ENCODE measurements at places on chromosomes 7 and 10. TPM values are rescaled to one million over a fixed set of nuclear protein-coding genes. Genes with fewer than 3 reads are reported as not detected.

The C10orf53 gene
- not detected for total RNA-seq

The GIMAP6 gene
- not detected for total RNA-seq

The TLX1 gene
- 0.11 TPM for total RNA-seq

GRCh38 chr10:15280462-15280861, 90.6 kb downstream of the FAM171A1 start:
- no peak for DNase-seq

DNA sequence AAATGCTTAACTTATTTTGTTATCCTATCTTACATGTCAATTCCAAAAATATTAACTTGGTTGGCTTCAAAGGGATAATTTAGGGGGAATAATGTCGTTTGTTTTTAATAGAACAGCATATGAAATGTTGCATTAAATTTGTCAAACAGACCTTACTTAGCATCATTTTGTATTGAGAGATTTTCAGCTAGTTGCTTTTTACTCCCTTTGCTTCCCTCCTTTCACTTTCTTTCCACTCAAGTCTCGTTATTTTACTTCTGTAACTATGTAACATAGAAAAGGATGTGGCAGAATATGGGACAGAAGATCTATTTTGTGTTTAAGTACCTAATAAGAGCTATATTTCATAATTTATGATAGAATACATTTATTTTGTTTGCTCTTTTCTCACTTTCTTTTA, 2.6 kb downstream of the PHYHIPL start:
- DNase-seq, result no peak

DNA sequence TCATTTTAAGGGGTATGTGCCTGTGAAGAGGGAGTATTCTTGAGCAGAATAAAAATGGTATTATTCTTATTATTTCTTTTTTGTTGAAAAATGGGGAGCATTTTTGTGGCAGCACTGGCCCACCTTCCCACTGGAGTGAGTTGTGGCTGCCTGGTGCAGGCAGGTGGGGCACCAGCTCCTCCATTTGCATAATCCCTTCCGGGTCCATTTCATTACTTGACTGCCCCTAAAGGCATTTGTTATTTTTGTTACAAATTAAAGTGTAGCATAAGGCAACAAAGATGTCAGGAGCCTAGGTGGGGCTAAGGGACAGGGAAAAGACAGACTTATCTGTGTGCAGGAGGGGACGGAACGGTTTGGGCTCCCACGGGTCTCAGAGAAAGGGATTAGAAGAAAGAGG, 26.8 kb downstream of the GOLGA7B start:
- peak; percentile 79 for DNase-seq

DNA sequence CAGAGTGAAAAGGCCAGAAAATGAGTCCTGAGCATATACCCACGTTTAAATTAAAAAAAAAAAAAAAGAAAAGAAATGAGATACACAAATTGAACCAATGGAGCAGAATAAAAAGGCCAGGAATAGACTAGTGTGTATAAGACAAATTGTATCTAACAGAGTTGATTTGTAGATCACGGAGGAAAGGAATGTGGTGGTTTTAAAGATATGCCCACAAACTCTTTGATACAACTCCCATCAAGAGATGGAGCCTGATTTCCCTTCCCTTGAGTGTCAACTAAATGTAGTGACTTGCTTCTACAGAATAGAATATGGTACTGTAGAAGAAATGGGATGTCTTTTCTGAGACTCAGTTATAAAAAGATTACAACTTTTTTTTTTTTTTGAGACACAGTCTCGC, 10.4 kb downstream of the SYPL1 start:
- DNase-seq, result no peak

- DNase-seq, result no peak
Observed at GRCh38 chr10:36446881-36447280, 678.5 kb upstream of the ANKRD30A start.

DNA sequence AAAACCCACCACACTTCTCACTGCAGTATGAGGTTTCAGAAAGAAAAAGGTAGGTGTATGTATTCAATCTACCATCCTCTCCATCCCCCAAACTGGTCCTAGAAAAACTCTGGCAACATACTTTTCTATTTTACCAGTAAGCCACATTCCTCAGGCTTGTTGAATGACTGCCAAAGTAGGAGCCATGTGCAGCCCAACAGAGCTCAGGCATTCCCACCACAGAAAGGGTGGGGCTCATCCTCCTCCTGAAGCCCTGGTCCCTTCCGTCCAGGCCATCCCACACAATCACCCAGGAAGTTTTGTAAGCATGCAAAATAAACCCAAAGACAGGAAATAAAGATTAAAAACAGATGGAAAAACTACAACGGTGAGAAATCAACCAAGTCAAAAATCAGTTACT, 57.2 kb downstream of the MAD1L1 start:
- peak; percentile 55 for DNase-seq

- no peak for DNase-seq
Observed at GRCh38 chr7:91431601-91432000, 167.4 kb downstream of the FZD1 start.

DNA sequence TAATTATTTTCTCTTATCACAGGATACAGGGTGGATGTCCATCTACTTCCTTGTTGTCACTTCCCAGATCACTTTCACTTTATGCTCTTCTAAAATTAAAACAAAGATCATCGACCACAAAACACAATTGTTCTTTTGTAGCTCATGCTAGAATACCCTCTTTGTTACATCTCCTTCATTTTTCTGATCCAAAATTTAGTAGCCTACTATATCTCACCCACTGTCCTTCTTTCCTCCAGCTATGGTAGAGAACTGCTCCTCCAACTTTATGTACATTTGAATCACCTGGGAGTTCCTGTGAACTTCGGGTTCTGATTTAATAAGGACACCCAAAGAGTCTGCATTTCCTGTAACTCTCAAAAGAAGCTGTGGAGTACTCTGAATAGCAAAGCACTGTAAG, 1.2 kb upstream of the AHR start:
- DNase-seq, result no peak

All from H7 (cell line).